ENCODE measurements at places on chromosomes 1 and 21. TPM values are rescaled to one million over a fixed set of nuclear protein-coding genes. Genes with fewer than 3 reads are reported as not detected.

S100A7A gene
- total RNA-seq: not detected

DNA sequence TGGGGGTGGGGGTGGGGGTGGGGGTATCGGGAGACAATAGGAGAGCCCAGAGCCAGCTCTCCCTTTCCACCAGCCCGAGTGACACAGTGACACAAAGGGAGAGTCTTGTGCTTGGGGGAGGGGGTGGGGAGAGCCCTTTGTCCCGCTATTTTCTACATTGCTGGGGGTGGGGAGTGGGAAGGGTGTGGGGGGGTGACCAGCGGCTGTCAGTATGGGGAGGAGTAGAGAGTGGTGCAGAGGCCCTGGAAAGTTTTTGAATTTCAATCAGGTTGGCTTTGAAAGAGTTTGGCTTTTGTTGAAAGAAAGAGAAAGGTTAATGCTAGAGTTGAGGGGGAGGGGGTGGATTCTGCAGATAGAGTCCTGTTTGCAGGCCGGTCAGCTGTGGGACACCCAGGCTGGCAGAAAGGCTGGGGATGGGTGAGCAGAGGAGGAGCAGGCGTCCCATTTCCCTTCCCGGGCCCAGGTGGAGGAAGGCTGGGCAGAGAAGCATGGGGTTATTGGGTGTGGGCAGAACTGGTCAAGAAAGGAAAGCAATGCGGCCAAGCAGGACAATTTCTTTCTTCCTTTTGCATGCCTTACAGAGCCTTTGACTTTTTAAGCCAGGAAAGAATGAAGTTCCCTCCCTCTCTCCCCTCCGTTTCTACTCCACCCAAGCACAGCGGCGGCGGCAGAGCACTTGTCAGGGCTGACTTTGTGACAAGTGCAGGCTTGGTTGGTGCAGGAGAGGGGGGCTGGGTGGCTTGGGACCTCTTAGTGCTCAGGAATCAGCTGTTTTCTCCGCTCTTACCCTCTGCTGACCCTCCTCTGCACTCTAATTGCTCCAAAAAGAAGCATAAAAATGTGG lies 96.2 kb downstream of the RNF220 start:
- no peak for DNase-seq

- no peak for DNase-seq
These were observed 21.8 kb downstream of the PPT1 start for GRCh38 chr1:40075266-40075665.

ZNF644 gene
- 45.4 TPM for total RNA-seq

GRCh38 chr1:167924543-167925231 lies 10.8 kb upstream of the ADCY10 start:
- no peak for DNase-seq

DNA sequence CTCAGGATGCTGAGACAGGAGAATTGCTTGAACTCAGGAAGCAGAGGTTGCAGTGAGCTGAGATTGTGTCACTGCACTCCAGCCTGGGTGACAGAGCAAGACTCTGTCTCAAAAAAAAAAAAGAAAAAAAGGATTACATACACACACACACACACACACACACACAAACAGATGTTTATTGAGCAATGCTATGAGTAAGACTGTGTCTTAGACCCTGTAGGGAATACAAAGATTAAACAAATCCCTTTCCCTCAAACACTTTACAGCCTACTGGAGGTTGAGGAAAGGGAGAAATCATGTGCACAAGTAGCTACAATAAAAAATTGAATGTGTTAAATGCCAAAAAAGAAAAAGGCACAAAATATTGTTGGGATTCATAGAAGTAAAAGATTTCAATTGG lies 58.1 kb downstream of the RPAP2 start:
- DNase-seq: no peak

- no peak for DNase-seq
These were observed 21.6 kb downstream of the KIF21B start for GRCh38 chr1:201001962-201002361.

GRCh38 chr1:224736619-224737352 lies 120.7 kb downstream of the CNIH3 start:
- DNase-seq: no peak

LRRC3 gene
- 5.3 TPM for total RNA-seq

- no peak for DNase-seq
These were observed 191.2 kb upstream of the SGIP1 start for GRCh38 chr1:66342707-66343106.

GRCh38 chr21:41953249-41953830 lies 478 bp downstream of the C2CD2 start:
- DNase-seq: no peak

DNA sequence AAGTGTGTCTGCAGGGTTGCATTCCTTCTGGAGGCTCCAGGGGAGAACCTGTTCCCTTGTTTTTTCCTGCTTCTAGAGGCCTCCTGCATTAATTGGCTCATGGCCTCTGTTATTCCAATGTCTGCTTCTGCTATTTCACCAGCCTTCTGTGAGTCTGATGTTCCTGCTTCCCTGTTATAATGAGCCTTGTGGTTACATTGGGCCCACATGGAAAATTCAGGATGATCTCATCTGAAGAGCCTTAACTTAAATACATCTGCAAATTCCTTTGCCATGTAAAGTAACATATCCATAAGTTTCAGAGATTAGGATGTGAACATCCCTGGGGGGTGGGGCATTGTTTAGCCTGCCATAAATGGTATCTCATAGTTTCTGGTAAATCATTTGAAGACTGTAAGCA lies 181.1 kb downstream of the RWDD3 start:
- no peak for DNase-seq

- no peak for DNase-seq
These were observed 81.5 kb upstream of the LRIF1 start for GRCh38 chr1:111045033-111045722.

DNA sequence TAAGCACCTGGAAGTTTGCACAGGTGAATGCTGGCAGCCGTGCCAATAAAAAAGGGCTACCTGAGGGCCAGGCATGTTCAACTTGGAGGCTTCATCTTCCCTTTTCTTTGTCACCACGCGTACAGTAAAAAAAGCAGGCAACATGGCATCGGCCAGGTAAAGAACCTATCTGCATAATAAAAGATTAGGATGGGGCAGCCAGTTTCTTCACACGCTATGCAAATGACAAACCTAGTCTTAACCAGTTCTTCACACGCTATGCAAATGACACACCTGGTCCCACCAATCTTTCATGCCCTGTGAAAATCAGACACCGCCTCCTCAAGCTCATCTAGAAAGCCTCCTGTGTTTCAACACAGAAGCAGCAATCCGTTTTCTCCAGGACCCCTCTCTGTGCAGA lies 413.4 kb downstream of the HLX start:
- no peak for DNase-seq

GRCh38 chr1:23720256-23720995 lies 22.8 kb upstream of the ELOA start:
- DNase-seq: no peak

- DNase-seq: no peak
These were observed 584 bp upstream of the LTN1 start for GRCh38 chr21:28993293-28993629.

GRCh38 chr21:27301220-27301619 lies 334.3 kb upstream of the ADAMTS5 start:
- no peak for DNase-seq

DNA sequence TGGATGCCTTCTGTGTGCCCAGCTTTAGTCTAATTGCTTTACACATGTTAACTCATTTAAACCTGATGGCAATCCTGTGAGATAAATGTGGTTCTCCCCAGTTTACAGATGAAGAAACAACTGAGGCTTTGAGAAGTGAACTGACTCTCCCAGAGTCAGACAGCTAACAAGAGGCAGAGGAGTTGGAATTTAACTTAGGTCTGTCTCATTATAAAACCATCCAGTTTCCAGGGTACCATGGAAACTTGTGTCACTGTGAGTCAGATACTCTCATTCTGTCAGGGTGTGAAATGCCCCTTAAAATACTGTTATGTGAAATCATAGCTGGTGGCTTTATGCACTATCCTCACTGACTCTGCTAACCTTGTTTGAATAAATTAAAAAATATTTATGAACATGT lies 206.6 kb downstream of the PBX1 start:
- DNase-seq: no peak

GRCh38 chr1:20980051-20980450 lies 192.9 kb upstream of the HP1BP3 start:
- DNase-seq: no peak

XCL2 gene
- not detected for total RNA-seq

LCE1B gene
- not detected for total RNA-seq

ALPL gene
- 4.4 TPM for total RNA-seq

RGS18 gene
- total RNA-seq: 0.83 TPM

SPRR3 gene
- not detected for total RNA-seq

DNA sequence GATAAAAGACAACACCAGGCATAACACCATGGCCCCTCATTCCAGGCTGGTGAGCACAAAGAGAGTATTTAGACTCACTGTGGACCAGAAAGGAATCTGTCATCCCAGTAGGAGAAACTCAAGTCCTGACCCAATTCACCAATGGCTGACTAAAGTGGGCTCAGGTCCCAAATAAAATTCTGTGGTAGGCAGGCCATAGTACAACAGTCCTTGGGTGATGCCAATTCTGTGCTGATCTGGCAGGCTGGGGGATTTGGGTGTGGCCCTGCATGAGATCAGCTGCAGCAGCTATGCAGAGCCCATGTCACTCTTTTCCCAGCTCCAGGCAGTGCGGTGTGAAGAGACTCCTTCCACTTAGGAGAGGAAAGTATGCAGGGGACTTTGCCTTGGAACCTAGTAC lies 245.1 kb downstream of the LBR start:
- no peak for DNase-seq
